ENCODE measurements at places on chromosomes 11 and 22. TPM values are rescaled to one million over a fixed set of nuclear protein-coding genes. Genes with fewer than 3 reads are reported as not detected.

Gene MMP27
- total RNA-seq: not detected

Gene KRTAP5-9
- total RNA-seq: not detected

Gene OTOG
- total RNA-seq: not detected

Gene CAPN5
- total RNA-seq: 2.1 TPM

Gene PNPLA2
- total RNA-seq: 16.9 TPM

Gene CSF2RB
- 3.5 TPM for total RNA-seq

Gene APOBEC3H
- total RNA-seq: not detected

Gene OR51B5
- 0.85 TPM for total RNA-seq

Gene ZDHHC13
- total RNA-seq: 14.5 TPM

Gene MMP12
- total RNA-seq: not detected

Gene SLC25A45
- not detected for total RNA-seq

Gene MS4A12
- not detected for total RNA-seq

Gene SLC22A12
- not detected for total RNA-seq

Gene USP2
- total RNA-seq: 0.29 TPM

Gene ABCG4
- total RNA-seq: 0.55 TPM

Gene LRRC74B
- total RNA-seq: 0.14 TPM

Gene BBOX1
- total RNA-seq: 0.55 TPM

Gene GRAP2
- total RNA-seq: not detected

Gene CD3G
- total RNA-seq: 0.34 TPM

Gene ARHGEF17
- total RNA-seq: 76.7 TPM

Gene OR5A1
- total RNA-seq: not detected

Gene CDK2AP2
- 28.7 TPM for total RNA-seq

Gene HPS4
- 34.2 TPM for total RNA-seq

Gene TRPM5
- total RNA-seq: not detected

Gene PGA4
- 8.7 TPM for total RNA-seq

Gene INS
- total RNA-seq: not detected

Gene H19
- 260 TPM for total RNA-seq

Gene OR6A2
- not detected for total RNA-seq

Gene LIPT2
- total RNA-seq: 5.0 TPM

Gene OR2AT4
- not detected for total RNA-seq

Gene BEST1
- total RNA-seq: 4.1 TPM

Gene MPST
- 37.1 TPM for total RNA-seq

Gene ESAM
- 30.6 TPM for total RNA-seq

Gene APOA5
- total RNA-seq: not detected

Gene HPX
- 0.29 TPM for total RNA-seq

Gene GGT5
- total RNA-seq: 95.9 TPM

Gene KLHDC7B
- total RNA-seq: not detected

Gene PRG3
- total RNA-seq: not detected

Gene POU2AF2
- not detected for total RNA-seq

Gene OLFML1
- 111 TPM for total RNA-seq

Gene TRIM51
- not detected for total RNA-seq

Gene PRR33
- total RNA-seq: not detected

Gene SAA2
- total RNA-seq: not detected

Gene SLC37A2
- total RNA-seq: 0.29 TPM

Gene OR2D2
- total RNA-seq: not detected

Gene HSPA8
- total RNA-seq: 1,864 TPM

Gene OR5M10
- total RNA-seq: not detected

Gene RASSF10
- total RNA-seq: not detected

Gene NOL12
- total RNA-seq: 11.8 TPM

Gene IGF2
- total RNA-seq: 136 TPM

Gene KCTD14
- 6.7 TPM for total RNA-seq

Gene MAPK8IP2
- total RNA-seq: 5.2 TPM

Gene PHOX2A
- total RNA-seq: not detected

Gene TMEM45B
- 0.29 TPM for total RNA-seq

Data from uterus (tissue), 4 donors.